Panc1 (cell line): ENCODE measurements at places on chromosomes 11 and 22. TPM values are rescaled to one million over a fixed set of nuclear protein-coding genes. Genes with fewer than 3 reads are reported as not detected.

The SYCE3 gene
- total RNA-seq = not detected

The HMOX1 gene
- 105 TPM for total RNA-seq

DNA sequence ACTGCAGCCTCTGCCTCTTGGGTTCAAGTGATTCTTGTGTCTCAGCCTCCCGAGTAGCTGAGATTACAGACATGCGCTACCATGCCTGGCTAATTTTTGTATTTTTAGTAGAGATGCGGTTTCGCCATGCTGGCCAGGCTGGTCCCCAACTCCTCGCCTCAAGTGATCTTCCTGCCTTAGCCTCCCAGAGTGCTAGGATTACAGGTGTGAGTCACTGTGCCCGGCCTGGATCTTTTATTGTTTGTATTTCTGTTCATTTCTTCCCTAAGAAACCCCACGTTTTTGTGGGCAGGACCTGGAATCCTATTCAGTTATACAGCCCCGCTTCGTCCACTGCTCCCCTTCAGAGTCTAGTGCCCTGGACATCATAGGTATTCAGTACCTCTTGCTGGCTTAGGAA, 28.7 kb downstream of the ZBTB16 start:
- no peak overlapping the region for H3K27ac ChIP-seq
- no peak for DNase-seq
- H3K36me3 ChIP-seq = no peaks in the 10 kb centered on the region

- H3K4me1 ChIP-seq = no peaks in the 10 kb centered on the region
- no peaks in the 10 kb centered on the region for H3K27me3 ChIP-seq
- H3K36me3 ChIP-seq = peaks cover 3% of the 10 kb centered on the region
- no peak for DNase-seq
- H3K27ac ChIP-seq = no peak overlapping the region
Observed at GRCh38 chr11:88170673-88171072, 4.6 kb downstream of the RAB38 start.

The IGLL1 gene
- total RNA-seq = not detected

DNA sequence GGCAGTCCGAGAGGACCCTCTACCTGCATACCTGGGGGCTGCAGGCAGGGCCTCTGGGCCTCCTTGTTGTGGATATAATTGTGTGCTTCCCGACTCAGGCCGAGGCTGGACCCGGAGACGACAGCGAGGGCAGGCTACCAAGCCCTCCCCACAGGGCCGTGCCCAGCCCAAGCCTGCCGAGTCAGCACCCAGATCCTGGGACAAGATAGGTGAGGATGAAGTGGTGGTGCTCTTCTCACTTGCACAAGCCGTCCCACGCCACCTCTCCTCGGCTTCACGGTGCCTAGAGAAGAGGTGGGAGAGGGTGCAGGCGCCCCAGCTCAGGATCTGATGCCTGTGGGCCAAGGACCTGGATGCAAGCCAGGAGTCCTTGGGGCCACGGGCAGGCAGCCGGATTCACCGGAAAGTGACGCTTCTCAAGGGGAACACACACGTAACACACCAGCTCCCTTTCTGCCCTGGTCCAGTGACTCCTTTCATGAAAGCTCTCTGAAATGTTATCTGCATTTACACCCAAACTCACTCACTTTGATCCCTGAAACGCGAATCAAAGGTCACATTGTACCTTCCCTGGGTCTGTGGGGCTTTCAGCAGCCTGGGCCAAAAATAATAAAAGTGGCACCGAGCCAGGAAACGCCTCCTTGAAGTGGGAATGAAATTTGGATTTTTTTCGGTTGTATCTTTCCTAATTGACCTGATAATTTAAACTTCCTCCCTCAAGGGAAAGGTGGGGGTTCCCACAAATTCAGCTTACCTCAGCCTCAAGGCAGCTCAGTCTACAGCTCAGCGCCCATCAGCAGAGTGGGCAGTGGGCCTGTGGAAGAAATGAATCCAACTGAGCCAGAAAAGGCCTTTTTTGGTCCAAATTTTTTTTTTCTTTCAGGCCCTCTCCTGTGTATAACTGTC, 1.1 kb upstream of the GNB1L start:
- peaks cover 8% of the 10 kb centered on the region; the same call in 1 of the 2 replicates for H3K36me3 ChIP-seq
- peak overlapping the region; percentile 88 for H3K27ac ChIP-seq
- no peaks in the 10 kb centered on the region for H3K27me3 ChIP-seq

DNA sequence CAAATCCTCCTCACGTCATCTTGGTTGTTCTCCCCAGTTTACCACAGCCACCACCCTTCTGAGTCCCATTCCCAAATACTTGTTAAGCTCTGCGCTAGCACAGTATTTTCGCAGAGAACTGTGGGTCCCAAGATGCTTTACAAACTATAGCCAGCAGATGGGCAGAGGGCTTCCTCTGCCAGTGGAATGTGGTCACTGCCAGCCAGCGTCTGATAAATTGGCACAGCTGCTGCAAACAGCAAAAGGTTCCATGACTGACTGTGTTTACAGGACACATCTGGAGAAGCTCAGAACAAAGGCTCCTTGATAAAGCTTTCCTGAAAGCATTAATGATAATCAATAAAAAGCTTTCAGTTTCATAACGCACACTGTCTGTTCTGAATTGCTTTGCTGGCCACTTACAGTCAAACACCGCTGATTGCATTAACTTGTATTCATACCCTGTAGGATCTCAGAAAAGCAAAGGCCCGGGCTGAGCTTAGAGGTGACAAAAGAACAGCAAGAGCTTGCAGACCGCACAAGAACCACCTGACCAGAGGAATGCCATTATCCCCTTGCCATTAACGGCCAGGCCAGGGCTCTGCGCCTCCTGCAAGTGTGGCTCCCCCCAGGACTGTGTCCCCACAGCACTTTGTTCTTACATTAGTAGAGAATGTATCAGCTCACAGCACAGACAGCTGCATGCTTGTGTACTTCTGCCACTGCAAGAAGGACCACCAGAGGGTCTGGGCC, 120.6 kb downstream of the MICAL3 start:
- H3K27me3 ChIP-seq = no peaks in the 10 kb centered on the region
- H3K27ac ChIP-seq = no peak overlapping the region
- no peak overlapping the region for H3K4me3 ChIP-seq
- H3K4me1 ChIP-seq = no peaks in the 10 kb centered on the region
- no peaks in the 10 kb centered on the region for H3K36me3 ChIP-seq

- no peak overlapping the region for H3K4me3 ChIP-seq
- no peak overlapping the region for H3K27ac ChIP-seq
- no peaks in the 10 kb centered on the region for H3K4me1 ChIP-seq
- H3K36me3 ChIP-seq = no peaks in the 10 kb centered on the region
- no peaks in the 10 kb centered on the region for H3K27me3 ChIP-seq
Observed at GRCh38 chr22:35475545-35475944, 65.1 kb upstream of the RASD2 start.

The OR8G1 gene
- not detected for total RNA-seq

DNA sequence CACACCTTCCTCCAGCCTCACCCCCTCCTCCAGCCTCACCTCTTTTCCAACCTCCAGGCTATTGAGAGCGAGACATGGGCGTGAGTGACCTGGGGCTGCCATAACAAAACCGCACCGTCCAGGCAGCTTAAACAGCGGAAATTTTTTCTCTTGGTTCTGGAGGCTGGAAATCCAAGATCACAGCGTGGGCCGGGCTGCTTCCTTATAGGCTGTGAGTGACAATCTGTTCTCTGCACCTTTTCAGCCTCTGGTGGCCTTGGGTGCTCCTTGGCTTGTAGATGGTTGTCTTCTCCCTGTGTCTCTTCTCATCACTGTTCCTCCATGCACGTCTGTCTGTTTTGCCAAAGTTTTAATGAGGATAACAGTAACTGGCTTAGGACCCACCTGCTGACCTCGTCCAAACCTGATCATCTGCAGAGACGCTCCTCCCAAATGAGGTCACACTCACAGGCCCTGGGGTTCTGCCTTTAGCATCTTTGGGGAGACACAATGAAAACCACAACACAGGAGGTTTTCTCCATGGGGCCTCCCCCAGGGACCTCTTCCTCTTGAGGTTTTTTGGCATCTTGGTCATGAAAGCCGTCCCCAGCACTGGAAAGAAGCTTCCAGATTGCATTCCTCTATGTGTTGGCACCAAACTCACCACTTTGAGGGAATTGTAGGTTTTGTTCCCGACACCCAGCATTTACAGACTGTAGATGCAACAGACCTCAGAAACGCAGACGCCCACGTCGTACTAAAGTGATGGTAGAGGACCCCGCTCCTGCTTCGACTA, 878.1 kb downstream of the BRD1 start:
- no peak overlapping the region for H3K27ac ChIP-seq
- H3K36me3 ChIP-seq = no peaks in the 10 kb centered on the region
- no peaks in the 10 kb centered on the region for H3K4me1 ChIP-seq
- no peaks in the 10 kb centered on the region for H3K27me3 ChIP-seq
- no peak overlapping the region for H3K4me3 ChIP-seq

GRCh38 chr22:22397292-22397870, 111.2 kb downstream of the ZNF280B start:
- no peak overlapping the region for H3K27ac ChIP-seq
- no peaks in the 10 kb centered on the region for H3K36me3 ChIP-seq
- H3K4me1 ChIP-seq = peaks cover 4% of the 10 kb centered on the region; the same call in 1 of the 2 replicates
- no peaks in the 10 kb centered on the region for H3K27me3 ChIP-seq
- no peak for DNase-seq

DNA sequence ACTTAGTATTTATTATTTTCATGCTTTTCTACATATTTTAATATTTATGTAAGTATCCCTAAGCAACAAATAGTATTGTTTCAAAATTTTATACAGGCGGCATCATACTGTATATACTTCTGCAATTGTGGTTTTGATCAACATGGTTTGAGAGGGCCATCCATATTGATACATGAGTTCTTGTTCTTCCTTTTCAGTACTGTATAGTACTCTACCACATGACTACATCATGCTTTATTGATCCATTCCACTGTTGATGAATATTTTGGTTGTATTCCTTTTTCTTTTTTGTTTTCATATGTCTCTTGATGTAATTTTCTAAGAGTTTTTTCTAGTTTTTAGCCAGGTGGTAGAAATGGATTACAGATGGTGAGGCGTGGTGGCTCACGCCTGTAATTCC, 40.1 kb downstream of the SLC35F2 start:
- H3K27ac ChIP-seq = no peak overlapping the region; the same call in 1 of the 2 replicates
- H3K4me3 ChIP-seq = no peak overlapping the region
- peaks cover 30% of the 10 kb centered on the region for H3K4me1 ChIP-seq
- no peaks in the 10 kb centered on the region for H3K36me3 ChIP-seq

DNA sequence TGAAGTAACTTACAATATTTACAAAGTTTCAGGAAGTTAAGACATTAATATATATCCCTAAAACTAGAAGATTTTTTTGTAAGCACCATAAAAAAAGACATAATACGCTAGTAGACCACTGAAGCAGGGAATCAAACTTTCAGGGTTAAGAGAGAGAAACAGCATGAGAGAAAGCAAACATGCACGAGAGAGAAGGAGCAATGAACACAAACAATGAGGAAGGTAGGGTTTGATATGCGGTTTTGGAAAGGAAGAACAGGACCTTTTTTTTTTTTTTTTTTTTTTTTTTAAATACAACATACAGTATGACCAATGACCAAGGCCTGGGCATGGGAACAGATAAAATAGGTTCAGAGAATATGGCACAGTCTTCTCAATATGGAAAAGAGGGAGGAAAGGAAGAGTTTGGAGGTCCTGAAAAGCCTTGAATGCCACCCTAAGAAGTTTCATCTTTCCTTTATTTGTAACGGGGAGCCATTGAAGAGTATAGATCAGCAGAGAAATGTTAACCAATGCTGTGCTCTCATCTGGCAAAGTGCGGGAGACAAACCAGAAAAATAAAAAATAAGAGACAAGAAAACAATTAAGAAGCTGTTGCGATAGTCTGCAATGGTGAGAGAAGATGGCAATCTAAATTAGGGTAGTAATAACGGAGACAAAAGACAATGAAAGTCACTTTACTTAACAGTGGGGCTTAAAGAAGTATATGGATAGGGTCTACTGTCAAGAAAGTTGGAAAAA, 101.0 kb downstream of the USP35 start:
- H3K27me3 ChIP-seq = no peaks in the 10 kb centered on the region
- no peak overlapping the region for H3K4me3 ChIP-seq
- DNase-seq = no peak
- H3K4me1 ChIP-seq = no peaks in the 10 kb centered on the region
- no peaks in the 10 kb centered on the region for H3K36me3 ChIP-seq
- no peak overlapping the region for H3K27ac ChIP-seq

GRCh38 chr11:14904745-14905103, 12.7 kb upstream of the CYP2R1 start:
- no peak for DNase-seq
- no peaks in the 10 kb centered on the region for H3K36me3 ChIP-seq
- H3K4me3 ChIP-seq = peak overlapping the region; percentile 54
- H3K27me3 ChIP-seq = peaks cover 3% of the 10 kb centered on the region; the same call in 1 of the 2 replicates

DNA sequence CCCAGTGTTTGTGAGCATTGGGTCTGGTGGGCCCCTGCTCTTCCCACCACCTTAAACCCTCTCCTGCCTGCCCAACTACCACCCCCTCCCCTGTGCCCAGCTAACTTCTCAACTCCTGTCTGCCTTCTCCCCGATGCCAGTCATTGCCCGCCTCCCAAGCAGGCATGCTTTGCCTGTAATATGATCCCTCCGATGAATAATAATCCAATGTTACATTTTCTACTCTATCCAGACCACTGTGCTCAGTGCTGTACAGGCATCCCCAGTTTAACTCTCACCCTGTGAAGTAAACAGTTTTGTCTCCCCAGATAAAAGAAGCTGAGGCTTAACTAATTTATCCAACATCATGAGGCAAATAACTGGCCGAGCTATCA, 35.5 kb upstream of the OLFML1 start:
- no peak overlapping the region for H3K4me3 ChIP-seq
- DNase-seq = no peak
- no peaks in the 10 kb centered on the region for H3K36me3 ChIP-seq
- H3K27me3 ChIP-seq = no peaks in the 10 kb centered on the region
- H3K4me1 ChIP-seq = no peaks in the 10 kb centered on the region

GRCh38 chr22:44312766-44313165, at the start of gene SHISAL1:
Gene SHISAL1 (minus strand): TSS chr22:44312951. CDS start chr22:44300945, 12,006 bp downstream.
- DNase-seq = no peak
- H3K27me3 ChIP-seq = no peaks in the 10 kb centered on the region
- H3K27ac ChIP-seq = no peak within 1 kb of the TSS
- H3K4me1 ChIP-seq = no peaks in the 10 kb centered on the region
- no peak within 1 kb of the TSS for H3K4me3 ChIP-seq

DNA sequence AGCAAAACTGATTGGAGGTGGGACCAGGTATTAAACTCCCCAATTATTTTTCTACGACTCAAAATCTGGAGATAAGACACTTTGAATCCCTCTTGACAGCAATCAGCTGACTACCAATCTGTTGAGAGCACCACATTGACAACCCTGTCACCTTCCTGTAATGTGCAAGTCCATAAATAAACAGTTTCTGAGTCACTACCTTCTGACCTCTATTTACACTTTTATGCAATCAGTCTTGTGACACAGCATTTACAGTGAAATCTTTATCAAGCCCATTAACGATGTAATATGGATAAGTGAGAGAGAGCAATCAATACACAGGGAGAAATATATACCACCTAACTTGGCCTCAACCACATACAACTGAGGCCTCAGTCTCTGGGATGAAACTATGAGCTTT, 283.7 kb upstream of the ANO5 start:
- no peaks in the 10 kb centered on the region for H3K36me3 ChIP-seq
- DNase-seq = peak; percentile 27
- no peaks in the 10 kb centered on the region for H3K4me1 ChIP-seq
- no peak overlapping the region for H3K27ac ChIP-seq
- H3K4me3 ChIP-seq = no peak overlapping the region
- no peaks in the 10 kb centered on the region for H3K27me3 ChIP-seq
